ENCODE measurements at places on chromosomes 5 and 9.

DNA sequence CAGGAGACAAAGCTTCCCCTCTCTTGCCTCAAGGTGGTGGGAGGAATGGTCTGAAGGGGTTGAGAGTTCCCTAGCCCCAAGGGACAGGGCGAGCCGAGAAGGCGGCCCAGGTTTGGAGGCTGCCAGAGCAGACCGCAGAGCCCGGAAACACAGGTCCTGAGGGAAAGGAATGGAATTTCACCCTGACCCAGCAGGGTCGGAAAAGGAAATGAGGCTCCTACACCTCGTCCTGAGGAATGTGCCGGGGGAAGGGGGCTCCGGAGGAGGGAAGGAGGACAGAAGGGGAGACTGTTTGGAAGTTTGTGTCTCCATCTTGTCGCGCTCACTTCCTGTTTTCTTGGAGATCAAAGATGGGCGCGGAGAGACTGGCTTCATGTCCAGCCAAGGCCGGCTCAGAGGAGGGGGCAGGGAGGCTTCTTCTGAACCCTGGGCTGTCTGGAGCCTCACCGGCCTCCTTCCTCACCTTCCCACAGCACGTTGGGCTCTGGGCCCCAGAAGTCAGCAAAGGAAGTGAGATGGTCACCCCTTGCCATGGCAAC is 9.6 kb downstream of the ENG start:
- H3K36me3 ChIP-seq, result peaks cover 12% of the 10 kb centered on the region
- no peak for DNase-seq
- no peaks in the 10 kb centered on the region for H3K27me3 ChIP-seq

GRCh38 chr9:93669958-93670207 is 93.5 kb downstream of the PHF2 start:
- no peak overlapping the region for H3K27ac ChIP-seq
- no peak overlapping the region for H3K4me3 ChIP-seq
- H3K27me3 ChIP-seq, result no peaks in the 10 kb centered on the region
- no peaks in the 10 kb centered on the region for H3K36me3 ChIP-seq

DNA sequence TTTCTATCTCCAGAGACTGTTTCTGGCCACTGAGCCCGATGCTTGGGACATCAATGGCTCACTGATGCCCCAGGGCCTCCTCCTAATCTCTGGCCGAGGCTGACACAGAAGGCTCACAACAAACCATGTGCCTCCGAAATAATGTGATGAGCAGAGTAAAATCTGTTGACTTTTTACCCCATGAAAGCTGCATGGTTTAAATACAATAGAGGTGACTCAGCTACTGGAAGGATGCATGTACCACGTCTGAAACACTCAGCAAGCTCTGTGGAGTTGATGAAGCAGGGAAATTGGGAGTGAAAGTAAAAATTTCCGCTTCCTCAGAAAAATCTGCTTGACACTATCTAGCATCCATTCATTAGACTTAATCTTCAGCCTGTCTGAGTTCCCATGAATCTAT is 111.1 kb upstream of the EQTN start:
- DNase-seq, result no peak
- H3K36me3 ChIP-seq, result no peaks in the 10 kb centered on the region
- H3K27me3 ChIP-seq, result no peaks in the 10 kb centered on the region
- H3K27ac ChIP-seq, result no peak overlapping the region
- H3K4me3 ChIP-seq, result no peak overlapping the region

GRCh38 chr9:117757561-117758190 is 53.5 kb downstream of the TLR4 start:
- H3K4me3 ChIP-seq, result no peak overlapping the region
- H3K27me3 ChIP-seq, result no peaks in the 10 kb centered on the region
- H3K36me3 ChIP-seq, result no peaks in the 10 kb centered on the region
- H3K4me1 ChIP-seq, result no peaks in the 10 kb centered on the region
- H3K27ac ChIP-seq, result no peak overlapping the region
- DNase-seq, result no peak

DNA sequence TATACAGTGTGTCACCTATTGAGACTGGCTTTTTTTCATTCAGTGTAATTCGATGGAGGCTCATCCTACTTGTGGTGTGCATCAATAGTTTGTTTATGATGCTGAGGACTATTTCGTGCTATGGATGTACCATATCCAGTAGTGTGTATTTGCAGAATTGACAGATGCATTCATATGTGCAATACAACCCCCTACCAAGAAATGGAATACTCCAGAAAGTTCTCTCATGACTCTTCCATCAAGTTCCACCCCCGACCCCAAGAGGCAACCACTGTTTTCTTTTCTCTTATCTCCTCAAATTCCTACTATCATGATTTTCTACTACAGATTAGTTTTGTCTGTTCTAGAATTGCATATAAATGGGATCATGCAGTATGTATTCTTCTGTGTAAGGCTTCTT is 21.9 kb downstream of the FBXO10 start:
- H3K27ac ChIP-seq, result no peak overlapping the region
- H3K4me3 ChIP-seq, result no peak overlapping the region
- H3K36me3 ChIP-seq, result no peaks in the 10 kb centered on the region
- H3K4me1 ChIP-seq, result peaks cover 17% of the 10 kb centered on the region
- H3K27me3 ChIP-seq, result no peaks in the 10 kb centered on the region
